Hematopoietic multipotent progenitor cell (in vitro differentiated cells): ENCODE measurements at places on chromosomes 7 and 10. TPM values are rescaled to one million over a fixed set of nuclear protein-coding genes. Genes with fewer than 3 reads are reported as not detected.
A peak's percentile ranks its signal among the peaks of the same experiment; 100 is the strongest.

CDK6 gene
- 627 TPM for total RNA-seq

EN2 gene
- total RNA-seq = not detected

TFPI2 gene
- 0.81 TPM for total RNA-seq

- DNase-seq = peak; percentile 9
Observed at GRCh38 chr10:35778306-35778705, 136.2 kb upstream of the FZD8 start.

GRCh38 chr7:121336579-121336978 is 7.8 kb downstream of the WNT16 start:
- no peak for DNase-seq

DNA sequence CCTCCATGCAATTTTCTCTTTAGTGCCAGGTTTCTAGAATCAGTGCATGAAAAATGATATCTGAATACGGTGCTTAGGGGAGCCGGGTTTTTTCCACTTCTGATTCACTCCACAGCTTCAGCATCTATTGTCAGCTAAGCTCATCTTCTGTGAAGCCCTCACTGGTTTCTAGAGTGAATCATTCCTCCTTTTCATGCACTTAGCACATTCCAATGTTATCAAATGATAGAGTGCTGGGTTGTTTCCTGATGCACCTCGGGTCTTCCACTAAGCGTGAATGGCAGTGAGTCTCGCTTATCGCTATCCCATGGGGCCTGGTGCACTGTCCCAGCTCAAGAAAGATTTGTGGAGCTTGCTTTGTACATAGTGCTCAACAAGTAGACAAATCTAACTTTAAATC is 170.9 kb upstream of the RHEB start:
- DNase-seq = no peak

DNA sequence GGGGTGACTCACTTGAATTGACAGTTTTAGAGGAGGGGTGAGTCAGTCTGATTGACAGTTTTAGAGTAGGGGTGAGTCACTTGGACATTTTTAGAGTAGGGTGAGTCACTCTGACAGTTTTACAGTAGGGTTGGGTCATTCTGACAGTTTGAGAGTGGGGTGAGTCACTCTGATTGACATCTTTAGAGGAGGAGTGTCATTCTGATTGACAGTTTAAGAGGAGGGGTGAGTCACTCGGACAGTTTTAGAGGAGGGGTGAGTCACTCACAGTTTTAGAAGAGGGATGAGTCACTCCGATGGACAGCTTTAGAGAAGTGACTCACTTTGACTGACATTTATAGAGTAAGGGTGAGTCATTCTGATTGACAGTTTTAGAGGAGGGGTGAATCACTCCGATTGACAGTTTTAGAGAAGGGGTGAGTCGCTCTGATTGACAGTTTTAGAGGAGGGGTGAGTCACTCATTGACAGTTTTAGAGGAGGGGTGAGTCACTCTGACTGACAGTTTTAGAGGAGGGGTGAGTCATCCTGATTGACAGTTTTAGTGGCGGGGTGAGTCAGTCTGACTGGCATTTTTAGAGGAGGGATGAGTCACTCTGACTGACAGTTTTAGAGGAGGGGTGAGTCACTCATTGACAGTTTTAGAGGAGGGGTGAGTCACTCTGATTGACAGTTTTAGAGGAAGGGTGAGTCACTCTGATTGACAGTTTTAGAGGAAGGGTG is 595.9 kb downstream of the DNAJB6 start:
- DNase-seq = peak; percentile 6

DNA sequence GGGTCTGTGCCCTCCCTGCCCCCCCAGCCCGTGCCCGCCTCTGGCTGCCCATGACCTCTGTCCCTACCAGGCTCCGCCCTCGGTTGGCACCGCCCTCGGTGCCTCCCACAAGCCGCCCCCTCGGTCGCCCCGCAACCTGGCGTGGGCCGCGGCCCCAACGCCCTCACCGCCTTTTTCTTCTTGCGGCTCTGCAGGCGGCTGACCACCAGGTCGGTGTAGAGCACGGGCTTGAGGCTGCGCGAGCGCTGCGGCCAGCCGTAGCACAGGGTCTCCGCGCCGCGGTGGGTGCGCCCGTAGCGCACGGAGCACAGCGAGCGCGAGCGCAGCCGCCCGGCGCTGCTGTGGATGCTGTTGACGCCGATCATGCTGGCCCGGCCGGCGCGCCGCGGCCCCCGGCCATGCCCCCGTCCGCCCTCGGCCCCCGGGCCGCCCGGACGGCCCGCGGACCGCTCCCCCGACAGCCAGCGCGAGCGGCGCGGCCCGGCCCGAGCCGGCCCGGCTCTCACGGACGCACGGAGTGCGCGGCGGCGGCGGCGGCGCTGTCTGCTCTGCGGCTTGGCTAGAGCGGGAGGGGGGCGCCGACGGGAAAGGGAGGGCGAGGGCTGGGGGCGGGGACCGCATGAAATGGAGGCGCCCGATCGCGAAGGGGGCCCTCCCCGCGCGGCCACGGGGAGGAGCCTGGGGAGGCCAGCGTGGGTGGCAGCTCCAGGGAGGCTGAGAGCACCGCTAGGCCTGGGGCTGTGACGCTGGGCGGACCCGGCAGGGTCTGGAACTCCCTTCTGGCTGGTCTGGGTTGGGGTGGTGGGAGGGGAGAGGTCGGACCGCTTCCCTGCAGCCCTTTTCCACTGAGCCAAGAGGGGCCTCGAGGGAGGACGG is 9.6 kb downstream of the PSD start:
- peak; percentile 58 for DNase-seq
